ENCODE measurements at places on chromosomes 7 and 10.

DNA sequence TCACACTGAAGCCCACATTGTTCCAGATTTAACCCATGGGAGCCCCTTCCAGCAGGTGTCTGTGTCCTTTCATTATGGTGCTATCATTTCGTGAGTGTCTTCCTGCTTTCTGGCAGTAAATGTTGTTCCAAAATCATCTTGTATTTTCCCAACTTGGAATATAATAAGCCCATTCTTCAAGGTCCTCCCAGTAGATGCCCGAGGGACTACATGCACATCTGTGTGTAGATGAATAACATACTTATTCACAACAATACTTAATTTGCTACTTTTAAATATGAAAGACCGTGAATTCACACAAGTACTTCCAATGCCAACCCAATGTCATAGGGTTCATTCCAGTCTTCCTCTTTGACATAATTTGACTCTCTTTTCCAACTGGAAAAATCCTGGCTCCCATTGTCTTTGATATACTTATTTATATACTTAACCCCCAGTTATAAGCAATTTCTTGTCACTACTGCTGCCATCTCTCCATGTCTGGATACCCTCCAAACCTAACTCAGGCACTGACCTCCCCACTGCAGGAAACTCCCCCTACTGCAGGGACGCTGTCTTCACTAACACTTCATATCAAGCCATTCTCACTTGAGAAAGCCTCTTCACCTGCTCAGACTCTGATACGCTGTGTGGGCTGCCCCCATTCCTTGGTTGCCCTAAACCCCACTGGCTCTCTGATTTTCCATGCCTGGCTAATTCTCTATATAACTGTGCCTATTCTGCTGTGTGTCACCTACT lies 1119.2 kb downstream of the CNTNAP2 start:
- no peak for DNase-seq

DNA sequence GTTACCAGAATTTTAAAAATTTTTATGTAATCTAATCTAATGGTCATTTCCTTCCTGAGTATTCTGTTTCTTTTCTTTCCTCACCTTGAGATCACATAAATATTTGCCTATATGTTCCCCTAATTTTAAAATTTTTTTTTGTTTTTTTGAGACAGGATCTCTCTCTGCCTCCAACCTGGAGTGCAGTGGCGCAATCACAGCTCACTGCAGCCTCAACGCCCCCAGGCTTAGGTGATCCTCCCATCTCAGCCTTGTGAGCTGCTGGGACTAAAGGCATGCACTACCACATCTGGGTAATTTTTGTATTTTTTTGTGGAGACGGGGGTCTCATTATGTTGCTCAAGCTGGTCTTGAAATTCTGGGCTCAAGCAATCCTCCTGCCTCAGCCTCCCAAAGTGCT lies 4.1 kb upstream of the PROSER2 start:
- no peak for DNase-seq

DNA sequence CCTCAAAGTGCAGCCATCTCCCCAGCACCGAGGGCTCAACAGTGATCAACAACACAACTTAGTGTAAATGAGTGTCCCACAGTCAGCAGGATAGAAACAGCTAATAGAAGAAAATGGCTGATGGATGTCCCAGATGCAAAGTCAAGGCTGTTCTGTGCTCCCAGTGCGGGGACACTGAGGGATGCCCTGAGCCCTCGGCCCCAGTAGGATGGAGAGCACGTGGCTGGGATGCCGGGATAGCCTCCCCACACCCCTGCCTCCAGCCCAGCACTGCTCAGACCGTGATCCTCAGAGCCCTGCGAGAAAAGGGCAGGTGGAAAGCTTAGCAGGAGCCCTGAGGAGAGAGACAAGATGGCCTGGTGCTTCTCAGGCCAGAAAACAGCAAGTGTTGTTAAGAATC lies 243.9 kb upstream of the TCERG1L start:
- no peak for DNase-seq

DNA sequence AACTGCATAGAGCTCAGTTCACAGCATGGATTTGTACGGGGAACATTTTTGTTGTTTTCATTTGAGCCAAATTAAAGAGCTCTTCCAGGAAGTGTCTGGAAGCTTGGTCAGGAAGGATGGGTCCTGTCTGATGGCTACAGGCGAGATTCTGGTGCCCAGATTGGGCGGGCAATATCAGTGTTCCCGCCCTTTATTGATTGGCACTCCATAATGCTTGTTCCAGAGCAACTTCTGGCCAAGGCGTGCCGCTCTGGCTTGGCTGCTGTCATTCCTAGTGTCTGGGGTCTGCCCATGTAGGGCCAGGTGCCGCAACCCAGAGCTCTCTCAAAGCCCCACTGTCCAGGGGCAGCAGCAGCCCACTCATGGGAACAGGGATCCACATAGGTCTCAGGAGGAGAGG lies 45.9 kb downstream of the RAMP3 start:
- no peak for DNase-seq

DNA sequence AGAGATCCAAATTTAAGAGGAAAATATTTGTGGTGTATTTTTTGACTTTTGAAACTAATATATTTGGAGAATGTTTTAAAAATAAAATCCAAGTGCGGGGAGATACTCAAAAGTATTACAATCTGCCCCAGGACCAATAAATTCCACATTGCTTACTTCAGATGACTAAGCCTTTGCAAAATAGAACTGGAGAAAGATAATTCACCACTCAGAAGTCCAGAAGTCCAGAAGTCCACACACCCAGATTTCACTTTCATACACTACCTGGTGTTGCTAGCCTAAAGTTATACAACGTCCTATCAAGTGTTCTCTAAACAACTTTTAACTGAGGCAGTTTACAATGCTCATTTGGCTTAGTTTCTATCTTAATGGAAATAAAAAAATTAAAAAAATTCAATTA lies 487.0 kb upstream of the SEMA3D start:
- DNase-seq, result no peak

GRCh38 chr7:77308792-77309191 lies 107.4 kb downstream of the GSAP start:
- DNase-seq, result no peak

DNA sequence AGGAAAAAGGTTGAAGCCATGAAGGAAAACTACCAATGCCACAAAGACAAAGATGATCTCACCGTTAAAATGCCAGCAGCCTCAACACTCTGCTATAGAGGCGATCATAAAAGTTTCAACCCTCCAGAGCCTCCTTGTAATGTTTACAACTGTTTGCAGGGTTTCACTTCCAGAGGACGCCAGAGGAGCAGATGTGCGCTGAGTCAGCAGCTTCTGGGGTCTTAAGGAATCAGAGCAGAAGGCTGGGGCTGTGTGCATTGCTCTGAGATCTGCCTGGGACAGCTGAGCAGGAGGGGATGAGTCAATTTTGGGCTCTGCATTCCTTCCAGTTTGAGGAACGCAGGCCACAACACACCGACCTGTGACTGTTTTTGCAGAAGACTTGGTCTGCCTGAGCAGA lies 98.3 kb downstream of the TMEM130 start:
- DNase-seq, result no peak

GRCh38 chr7:24301703-24302102 lies 17.7 kb downstream of the NPY start:
- no peak for DNase-seq

DNA sequence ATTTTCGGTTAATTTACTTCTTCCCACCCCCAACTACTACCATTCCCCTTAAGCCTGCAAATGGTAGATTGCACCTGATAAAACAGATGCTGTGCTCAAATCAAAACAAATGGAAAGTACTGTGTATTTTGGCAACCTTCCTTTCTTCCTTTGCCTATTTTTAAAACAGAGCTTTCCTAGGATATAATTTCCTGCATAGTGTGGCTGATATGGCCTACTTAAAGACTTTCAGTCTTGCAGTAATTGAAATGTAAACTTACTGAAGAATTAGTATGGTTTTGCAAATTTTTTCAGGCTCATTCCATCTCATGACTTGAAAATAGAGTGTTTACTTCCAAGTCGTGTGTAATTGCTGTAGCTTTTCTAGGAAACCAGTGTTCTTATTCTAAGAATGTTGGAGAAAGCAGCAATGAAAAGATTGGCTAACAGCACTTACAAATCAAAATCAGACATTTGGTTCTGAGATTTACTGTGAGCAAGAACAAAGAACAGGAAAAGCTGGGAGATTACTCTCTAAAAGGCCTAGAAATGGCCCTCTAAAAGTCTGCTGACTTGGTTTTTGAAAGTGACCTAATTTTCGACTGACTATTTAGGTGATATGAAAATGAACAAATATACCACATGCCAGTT lies 52.0 kb downstream of the REEP3 start:
- DNase-seq, result no peak

DNA sequence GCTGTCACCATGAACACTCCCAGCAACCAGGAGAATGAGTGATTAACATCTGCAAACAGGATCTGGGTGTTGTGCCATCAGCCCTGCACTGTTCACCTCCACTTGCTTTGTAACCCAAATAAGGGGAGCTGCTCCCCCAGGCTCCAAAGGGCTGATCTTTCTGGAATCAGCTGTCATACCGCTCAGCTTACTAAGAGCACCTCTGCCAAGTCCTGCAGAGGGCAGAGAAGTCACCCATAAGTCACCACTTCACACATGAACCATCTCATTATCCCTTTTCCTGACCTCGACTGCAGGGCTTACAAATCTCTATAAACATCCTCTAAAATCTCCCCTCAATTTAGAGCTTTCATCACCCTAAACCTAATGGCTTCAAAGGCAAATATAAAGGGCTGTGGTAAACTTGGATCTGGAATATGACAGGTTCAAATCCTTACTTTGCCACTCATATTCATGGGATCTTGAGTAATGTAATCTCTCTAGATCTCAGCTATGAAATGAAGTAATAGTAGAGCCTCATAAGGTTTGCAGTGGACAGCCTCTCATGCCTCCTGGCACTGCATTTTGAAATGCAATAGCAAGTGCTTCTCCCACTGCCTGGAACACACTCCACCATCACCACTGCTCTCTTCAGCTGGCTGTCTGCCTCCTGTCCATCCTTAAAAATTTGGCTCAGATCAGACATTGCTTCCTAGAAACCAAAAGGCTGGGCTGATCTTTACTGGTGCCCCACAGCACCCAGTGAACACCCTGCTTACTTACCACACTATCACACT lies 38.8 kb downstream of the ERLIN1 start:
- DNase-seq, result no peak

DNA sequence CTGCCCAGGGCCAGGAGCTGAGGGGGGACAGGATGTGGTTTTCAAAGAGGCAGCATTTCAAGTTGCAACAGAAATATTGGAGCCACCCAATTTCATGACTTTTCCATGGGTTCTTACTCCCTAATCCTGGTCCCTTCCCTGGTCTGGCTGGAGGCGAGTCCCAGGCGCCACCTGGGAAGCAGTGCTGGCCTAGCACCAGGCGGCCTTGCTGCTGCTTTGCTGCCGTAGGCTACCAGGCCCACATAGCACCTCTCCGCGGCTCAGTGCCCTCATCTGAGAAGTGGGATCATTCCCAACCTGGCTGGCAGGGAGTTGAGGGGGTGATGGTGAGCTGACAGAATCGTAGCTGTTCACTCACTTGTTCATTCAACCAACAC lies 33.7 kb downstream of the ZMIZ1 start:
- no peak for DNase-seq

- no peak for DNase-seq
Measured at GRCh38 chr10:113019692-113020474, 69.8 kb downstream of the TCF7L2 start.

GRCh38 chr7:94588075-94588474 lies 67.9 kb downstream of the SGCE start:
- DNase-seq, result no peak

DNA sequence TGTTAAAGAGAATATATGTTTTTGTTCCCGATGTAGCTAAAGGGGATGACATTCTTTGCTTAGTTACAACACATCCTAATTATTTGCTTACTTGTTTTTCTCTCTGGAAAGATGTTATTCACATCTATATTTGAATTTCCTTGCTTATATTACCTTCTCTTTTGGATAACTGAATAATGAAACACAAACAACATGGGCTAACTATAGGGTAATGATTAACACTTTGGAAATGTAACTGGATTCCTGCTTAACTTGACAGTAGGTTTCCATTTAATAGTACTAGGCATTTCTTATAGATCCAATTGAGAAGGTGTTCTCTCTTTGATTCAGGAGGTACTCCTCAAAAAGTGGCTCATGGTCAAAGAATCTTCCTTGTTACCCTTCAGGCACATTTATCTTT lies 141.1 kb downstream of the CCSER2 start:
- DNase-seq, result no peak

GRCh38 chr10:62749093-62749683 lies 55.3 kb upstream of the ADO start:
- no peak for DNase-seq

- no peak for DNase-seq
Measured at GRCh38 chr10:93819520-93819919, 61.8 kb downstream of the LGI1 start.

DNA sequence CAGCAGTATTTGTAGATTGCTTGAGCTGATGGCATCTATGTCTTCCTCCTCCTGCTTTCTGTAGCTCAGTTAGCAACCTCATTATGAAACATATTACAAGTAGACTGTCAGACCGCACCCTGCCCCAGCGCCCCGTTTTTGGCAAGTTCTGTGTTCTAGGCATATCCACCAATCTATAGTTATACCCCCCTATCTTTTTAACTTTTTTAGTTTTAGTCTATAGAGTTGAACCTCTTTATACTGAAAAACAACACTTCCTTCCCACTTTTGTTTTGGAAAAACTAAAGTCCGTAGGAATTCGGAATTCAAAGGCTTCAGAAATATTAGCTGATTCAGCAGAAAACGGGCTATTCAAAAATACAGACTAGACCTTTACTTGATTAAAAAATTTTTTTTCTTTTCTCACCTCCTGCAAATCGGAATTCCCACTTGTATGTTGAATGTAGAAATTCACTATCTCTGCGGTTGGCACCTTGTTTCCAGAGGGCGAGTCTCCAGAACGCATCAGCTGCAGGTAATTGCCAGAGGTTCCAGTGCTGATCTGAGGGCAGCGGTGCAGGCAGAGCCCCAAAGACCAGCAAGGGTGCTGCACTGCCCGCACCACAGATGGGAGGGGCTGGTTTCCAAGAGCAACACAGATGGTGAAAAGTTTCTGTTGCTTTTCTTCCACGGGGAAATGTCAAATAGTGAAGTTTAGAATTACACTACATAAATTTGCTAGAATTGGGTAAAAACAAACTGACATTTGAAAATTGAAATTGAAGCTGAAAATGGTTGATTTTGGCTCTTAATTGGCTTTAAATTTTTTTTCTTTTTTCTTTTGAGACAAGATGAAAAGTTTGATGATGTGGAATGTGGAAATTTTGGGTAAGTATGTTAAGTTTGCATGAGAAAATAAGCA lies 2.2 kb upstream of the FZD8 start:
- no peak for DNase-seq

- DNase-seq, result no peak
Measured at GRCh38 chr10:74510594-74510993, 315.8 kb upstream of the KAT6B start.

DNA sequence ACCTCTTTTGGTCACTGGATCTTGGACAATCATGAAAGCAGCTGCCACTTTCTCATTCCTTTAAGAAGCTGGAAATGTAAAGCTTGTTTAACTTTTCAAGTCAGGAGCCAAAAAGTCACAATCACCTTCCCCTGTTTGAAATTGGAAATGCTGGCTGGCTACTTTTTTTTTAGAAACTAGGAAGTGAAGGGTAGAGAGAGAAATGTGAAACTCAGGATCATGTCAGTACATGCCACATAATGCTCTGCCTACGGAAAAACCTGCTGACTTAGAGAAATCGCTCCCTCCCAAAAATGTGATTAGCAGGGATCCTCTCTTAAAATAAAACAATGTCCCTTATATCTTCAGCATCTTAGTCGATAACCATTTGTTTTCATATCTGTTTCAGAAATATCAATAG lies 188.4 kb upstream of the C7orf33 start:
- DNase-seq, result no peak

GRCh38 chr7:107884066-107884818 lies 6.7 kb upstream of the DLD start:
- DNase-seq, result no peak

Measured in RCC 7860 (cell line).